Astrocyte of the cerebellum (primary cell): ENCODE measurements at places on chromosomes 11 and 22.

DNA sequence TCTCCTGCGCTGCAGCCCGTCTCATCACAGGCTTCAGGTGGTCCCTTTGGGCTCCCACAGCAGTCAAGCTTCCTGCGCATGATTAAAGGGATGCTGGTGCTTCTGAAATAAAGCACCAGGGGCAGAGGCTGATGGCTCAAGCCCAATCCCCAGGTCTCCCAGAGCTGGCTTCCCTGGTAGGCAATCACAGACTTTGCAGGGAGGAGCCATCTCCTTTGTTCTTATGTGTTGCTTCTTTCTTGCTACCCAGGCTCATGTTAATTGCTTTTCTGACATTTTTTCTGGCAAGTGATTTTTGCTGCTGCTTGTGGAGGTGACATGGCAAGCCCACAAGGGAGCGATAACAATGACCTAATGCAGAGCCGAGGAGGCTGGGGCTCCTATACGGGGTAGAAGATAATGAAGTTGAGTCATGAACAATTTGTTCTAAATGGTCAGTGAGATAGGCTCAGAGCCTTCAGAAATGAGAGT, 25.2 kb upstream of the PLET1 start:
- no peak for DNase-seq

DNA sequence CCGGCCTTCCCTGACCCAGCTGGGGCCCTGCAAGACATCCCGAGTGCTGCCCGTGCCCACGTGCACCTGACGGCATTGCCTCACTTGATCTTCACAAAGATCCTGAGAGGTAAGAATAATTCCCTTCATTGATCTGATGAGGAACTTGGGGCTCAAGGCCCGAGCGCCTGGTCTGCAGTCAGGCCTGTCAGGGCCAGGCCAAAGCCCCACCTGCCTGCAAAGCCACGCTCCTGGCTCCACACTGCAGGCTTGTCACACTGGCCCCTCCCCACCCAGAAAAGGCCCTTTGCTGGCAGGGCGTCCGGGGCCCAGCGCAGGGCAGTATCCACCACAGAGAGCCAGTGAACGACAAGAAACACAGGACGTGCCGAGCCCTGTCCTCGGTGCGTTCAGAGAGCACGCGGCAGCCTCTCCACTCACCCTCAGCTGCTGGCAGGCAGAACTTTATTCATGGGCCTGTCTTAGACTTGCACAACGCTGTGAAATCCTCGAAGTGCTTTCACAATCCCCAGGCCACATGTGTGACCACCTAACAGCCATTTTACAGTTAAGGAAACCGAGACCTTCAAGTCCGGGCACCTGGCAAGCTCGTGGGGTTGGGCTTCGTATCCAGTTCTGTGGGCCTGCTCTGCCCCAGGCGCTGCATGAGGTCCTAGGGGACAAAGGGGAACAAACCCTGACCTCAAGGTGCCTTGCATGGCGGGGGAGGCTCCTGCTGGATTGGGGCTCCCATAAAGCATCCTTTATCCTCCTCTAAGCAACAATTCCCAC, 14.8 kb downstream of the KIAA0930 start:
- DNase-seq = no peak

DNA sequence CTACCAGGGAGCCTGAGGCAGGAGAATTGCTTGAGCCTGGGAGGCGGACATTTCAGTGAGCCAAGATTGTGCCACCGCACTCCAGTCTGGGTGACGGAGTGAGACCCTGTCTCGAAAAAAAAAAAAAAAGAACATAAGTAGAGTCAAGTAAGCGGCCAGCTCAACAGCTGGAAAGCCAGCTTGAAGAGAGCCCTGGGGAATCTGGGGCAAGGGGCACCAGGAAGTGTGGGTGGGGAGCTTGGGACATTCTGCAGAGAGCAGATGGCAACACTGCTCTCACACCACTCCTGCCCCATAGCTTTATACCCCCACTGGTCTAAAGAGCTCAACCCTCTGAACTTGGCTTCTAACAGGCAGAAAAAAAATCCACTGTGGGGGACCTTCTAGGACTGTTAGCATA, 505.6 kb downstream of the BUD13 start:
- DNase-seq = no peak

DNA sequence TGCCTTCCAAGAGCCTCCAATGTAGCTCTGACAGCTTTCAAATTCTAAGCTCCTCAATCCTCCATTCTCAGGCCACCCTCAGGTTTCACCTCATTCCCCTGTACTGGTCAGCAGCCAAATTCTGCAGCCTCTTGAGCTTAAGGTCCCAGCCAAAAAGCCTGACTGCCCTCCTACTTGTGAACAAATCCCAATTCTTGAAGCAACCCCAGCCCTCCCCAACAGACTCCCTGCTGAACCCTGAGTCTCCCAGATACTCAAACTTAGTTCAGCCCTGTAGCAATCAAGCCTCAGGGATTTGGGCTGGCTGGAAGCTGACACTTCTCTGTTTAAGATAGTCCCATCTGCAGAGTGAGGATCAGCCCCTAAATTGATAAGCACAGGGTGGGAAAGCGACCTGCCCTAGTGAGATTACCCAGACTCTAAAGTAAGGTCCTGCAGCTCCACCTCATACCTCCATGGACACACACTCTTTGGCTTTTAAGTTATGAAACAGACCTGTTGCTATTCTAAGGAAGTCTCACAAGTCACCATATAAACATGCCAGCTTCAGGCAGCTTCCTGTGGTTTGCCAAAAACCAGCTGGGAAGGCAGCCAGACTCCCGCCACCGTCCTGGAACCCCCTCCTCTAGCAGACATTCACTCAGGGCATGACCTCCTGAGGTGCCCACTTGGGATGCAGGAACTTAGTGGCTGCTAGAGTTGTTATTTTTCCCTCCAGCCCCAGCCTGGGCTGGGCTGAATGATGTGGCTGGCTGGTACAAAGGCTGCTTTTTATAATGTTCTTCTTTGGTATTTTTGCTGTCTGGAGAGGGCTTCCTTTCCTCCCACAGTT, 82.5 kb upstream of the PICALM start:
- DNase-seq = no peak

DNA sequence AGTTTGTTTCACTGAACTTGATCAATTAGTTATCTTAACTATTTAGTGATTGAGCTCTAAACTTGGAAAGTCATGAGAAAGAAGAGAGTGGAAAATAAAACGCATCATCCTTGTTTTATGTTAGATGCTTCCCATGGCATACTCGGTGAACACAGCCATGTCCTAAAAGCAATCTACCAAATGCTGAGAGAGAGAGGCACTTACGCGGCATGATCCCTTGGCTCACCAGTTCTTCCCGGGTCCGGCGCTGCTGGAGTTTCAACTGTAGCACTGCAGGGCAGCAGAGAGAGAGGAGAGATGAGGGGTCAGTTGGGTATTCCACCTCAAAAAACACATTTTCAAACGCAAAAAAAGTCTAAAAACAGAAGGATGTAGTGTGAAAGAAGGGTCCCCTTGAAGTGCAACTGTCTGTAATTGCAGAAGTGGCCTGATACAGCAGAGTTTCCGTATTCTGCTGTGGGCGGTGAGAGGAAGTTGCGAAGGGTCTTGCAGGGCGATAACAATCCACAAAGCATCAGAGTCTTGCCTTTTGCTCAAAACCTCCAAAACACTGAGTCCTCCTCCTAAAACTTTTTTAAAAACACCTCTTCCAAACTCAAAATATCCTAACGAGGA, 92.7 kb downstream of the SGSM3 start:
- no peak for DNase-seq

DNA sequence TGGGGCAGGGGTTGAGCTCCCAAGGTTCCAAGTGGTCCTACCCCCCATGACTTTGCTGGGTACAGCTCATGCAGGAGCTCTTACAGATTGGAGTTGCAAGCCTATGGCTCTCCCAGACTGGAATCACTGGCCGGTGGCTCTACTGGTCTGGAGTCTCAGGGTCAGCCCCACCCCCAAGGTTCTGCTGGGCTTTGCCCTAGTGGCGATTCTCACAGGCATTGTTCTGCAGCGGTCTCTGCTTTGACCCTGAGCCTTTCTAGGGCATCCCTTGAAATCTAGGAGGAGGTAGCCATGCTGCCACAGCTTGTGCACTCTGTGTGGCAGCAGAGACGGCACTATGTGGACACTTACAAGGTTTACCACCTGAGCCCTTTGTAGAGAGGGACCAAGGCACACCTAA, 49.3 kb upstream of the HMGXB4 start:
- no peak for DNase-seq

GRCh38 chr11:111166598-111166997, 78.9 kb upstream of the POU2AF2 start:
- DNase-seq = no peak

- peak; percentile 28 for DNase-seq
These were observed 80.1 kb downstream of the EMSY start for GRCh38 chr11:76524919-76525318.

- DNase-seq = no peak
These were observed 135.8 kb downstream of the TEAD1 start for GRCh38 chr11:12809864-12810567.

DNA sequence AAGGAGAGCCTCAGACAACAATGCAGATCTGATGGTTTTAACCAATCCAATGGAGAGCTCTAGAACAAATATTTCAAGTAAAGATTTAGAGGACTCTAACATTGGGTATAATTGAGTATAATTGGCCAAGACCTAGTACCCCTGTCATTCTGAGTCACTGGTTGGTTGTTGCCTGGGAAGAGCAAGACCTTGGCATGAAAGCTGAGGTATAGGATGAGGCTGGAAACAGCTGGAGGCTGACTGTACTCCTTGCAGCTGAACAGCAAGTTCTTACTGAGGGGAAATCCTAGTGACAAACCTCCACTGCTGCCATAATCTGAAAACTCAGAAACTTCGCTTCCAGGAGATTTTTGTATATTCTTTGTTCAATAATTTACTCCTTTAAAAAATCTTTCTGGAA, 54.3 kb upstream of the MUC15 start:
- no peak for DNase-seq

GRCh38 chr11:76251576-76251975, 45.3 kb upstream of the WNT11 start:
- DNase-seq = no peak

DNA sequence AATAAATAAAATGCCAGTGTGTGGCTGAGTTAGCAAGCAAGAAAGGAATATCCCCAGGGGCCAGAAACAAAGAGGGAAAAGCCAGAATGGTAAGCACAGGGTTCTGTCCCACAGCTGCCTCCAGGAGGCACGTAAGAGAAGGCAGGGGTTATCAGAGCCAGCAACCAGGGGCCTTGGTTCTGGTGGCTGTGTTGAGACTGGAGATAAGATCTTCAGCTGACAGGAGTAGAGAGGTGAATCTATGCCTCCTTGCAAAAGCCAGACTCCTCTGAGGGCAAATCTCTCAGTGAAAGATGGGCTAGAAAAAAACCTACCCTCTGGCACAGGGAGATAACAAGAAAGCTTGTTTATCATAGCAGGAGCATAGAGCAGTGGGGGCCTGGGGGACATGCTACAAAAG, 29.8 kb upstream of the NFAM1 start:
- no peak for DNase-seq

DNA sequence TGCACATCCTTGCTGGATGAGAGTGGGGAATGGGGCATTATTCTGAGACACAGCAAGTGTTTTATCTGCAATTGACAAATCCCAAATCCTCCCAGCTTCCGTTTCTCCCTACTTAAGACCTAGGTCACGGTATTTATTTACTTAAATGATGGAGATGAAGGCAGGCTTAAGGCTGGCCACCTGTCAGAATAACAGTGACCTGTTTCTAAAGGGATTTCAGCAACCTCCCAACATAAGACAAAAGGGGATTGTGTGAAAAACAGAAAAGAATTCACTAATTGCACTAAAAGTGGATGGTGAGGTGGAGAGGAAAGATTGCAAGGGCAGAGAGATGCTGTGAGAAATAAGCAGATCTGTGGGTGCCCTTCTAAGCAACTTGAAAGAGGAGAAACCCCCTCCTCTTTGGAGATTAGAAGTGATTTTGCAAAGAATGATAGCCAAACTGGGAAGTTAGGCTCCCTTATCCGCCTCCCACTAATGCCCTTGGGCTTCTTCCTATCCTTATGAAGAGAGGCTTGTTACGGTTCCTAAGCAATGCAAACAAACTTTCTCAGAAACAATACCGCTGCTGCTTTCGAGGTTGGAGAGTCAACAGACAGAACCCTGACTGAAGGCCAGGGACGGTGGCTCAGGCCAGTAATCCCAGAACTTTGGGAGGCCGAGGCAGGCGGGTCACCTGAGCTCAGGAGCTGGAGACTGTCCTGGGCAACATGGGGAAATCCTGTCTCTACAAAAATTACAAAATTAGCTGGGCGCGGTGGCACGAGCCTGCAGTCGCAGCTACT, 84.3 kb downstream of the ARL14EP start:
- DNase-seq = no peak

GRCh38 chr11:1078191-1078601, 3.5 kb downstream of the MUC2 start:
- DNase-seq = no peak

- DNase-seq = no peak
These were observed 37.4 kb upstream of the TOLLIP start for GRCh38 chr11:1346669-1347390.

GRCh38 chr11:73838443-73839122, 38.1 kb downstream of the COA4 start:
- peak; percentile 53 for DNase-seq

- peak; percentile 22 for DNase-seq
These were observed at the start of gene SLC35F2 for GRCh38 chr11:107858217-107859070. Gene SLC35F2, minus strand, starts transcription at chr11:107858787. Its CDS starts 20 bp downstream, at chr11:107858767.

DNA sequence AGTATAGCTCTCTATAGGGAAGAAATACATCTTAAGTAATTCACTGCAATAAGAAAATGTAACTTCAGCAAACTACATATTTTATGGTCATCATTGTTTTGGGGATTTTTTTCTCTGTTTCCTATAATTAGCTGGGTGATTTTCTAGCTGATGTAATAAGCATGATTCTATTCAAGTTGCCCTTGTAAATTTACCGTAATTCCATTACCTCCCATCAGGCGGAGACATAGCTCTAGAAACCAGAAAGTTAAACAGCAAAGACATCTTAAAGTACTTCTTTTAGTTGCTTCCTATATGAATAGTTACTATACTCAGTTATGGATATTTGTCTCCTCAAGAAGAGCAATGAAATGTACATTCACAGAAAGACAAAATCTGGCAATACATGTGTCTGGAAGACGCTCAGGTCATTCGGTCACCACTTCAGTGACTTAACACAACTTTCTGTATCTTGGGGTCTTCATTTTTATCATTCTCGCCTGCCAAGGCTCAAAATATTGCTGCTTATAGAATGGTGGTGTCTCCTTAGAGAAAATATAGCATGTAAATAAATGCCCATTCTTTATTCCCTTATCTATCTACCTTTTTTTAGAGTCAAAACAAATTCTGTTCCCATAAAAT, 239.9 kb upstream of the ZC3H12C start:
- DNase-seq = peak; percentile 84

- DNase-seq = peak; percentile 66
These were observed 5.9 kb upstream of the MRGPRF start for GRCh38 chr11:69018924-69019323.
